ENCODE measurements at places on chromosomes 5 and 9. TPM values are rescaled to one million over a fixed set of nuclear protein-coding genes. Genes with fewer than 3 reads are reported as not detected.

Gene PTCH1
- 31.1 TPM for total RNA-seq

Gene FAM169A
- 2.8 TPM for total RNA-seq

Gene SLC25A2
- 0.17 TPM for total RNA-seq

Gene PAEP
- total RNA-seq: 0.37 TPM

Gene ADAMTS12
- 55.1 TPM for total RNA-seq

Gene HACD4
- total RNA-seq: 15.2 TPM

Gene SWI5
- total RNA-seq: 28.4 TPM

Gene HEMGN
- 21.6 TPM for total RNA-seq

Gene CAPSL
- 24.0 TPM for total RNA-seq

Gene SLC45A2
- not detected for total RNA-seq

Gene CER1
- total RNA-seq: not detected
